ENCODE measurements at places on chromosomes 1 and 21. TPM values are rescaled to one million over a fixed set of nuclear protein-coding genes. Genes with fewer than 3 reads are reported as not detected.

- no peak for DNase-seq
Measured at GRCh38 chr1:59318271-59318860, 21.5 kb downstream of the FGGY start.

GRCh38 chr1:27127419-27127818 is 27.5 kb downstream of the SLC9A1 start:
- DNase-seq = no peak

GRCh38 chr1:67767103-67767782 is 66.0 kb downstream of the GNG12 start:
- no peak for DNase-seq

DNA sequence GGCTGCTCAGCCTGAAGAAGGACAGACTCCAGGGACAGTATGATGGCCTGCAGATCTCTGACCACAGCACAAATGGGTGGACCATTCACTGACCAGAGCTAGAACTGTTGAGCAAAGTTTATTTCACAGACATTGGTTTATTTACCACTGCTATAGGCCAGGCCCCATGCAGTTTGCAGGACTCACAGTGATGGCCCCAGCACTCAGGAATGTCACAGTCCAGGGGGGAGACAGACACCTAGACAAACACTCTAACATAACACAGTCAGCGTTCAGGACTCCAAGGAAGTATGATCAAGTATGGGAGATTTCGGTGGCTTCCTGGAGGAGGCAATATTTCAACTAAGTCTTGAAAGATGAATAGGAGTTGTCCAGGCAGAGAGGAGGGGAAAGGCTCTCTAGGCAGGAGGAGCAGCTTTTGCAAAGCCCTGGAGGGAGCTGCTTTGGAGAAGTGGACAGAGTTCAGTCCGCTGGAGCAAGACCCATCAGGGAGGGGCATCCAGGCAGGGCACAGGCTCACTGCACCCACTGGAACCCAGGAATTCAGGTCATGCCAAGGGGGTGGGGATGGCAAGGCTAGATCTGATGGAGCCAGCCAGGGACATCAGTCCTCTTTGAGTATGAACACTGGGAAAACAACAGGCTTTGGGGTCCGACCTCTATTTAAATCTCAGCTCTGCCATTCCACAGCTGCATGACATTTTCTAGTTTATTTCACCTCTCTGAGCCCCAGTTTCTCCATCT is 454.3 kb downstream of the MATN1 start:
- no peak for DNase-seq

GPR37L1 gene
- polyA plus RNA-seq = 0.08 TPM

- DNase-seq = no peak
Measured at GRCh38 chr1:175935566-175936115, 192.2 kb upstream of the TNR start.

PADI1 gene
- 0.47 TPM for polyA plus RNA-seq

DNA sequence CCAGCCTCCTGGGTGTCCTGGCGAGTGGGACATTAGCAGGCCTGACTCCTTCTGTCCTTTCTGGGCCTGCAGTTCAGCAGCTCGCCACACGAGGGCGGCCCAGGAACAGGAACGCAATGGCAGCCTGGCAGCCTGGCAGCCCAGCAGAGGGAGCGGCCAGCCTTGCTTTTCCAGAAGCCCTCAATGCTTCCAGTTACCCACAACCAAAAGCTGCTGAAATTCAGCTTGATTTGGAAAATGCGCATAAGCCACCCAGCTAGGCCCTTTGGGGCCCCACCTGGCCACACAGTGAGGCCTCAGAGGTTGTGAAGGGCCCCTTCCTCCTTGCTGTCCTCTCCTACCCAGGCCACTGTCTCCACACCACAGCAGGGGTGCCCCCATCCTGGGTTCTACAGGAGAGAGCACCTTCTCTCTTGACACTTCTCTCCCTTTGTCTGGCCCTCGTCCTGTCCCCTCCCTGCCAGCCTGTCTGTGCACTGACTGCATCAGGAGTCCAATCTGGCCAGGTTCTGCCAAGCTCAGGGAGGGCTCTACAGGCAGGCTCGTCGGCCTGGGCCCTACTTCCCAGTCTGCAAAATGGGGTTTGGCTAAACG is 103.4 kb upstream of the VAMP3 start:
- no peak for DNase-seq

GRCh38 chr21:26952374-26953066 is 14.4 kb downstream of the ADAMTS5 start:
- no peak for DNase-seq

GRCh38 chr1:110674337-110675059 is at the start of gene KCNA3:
KCNA3 (minus strand) TSS chr1:110674940; CDS start chr1:110674809, 131 bp downstream.
- no peak for DNase-seq

DNA sequence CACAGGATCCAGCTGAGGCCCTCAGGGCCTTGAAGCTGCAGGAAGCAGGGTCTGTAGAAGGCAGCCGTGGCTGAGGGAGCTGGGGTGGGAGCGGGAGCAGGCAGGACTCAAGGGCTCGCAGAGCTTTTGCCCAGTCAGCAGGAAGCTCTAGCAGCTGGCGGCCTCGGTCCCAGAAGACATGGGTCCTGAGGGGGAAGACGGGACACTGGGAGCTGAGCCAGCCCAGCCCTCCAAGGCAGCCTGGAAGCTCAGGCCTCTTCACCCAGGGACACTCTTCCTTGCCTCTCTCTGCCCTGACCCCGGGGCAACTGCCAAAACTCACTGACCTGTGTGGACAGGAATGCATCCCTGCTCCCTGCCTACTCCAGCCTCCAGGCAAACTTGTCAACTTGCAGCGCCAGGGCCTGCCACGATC is 8.9 kb downstream of the ADGRB2 start:
- no peak for DNase-seq

DNA sequence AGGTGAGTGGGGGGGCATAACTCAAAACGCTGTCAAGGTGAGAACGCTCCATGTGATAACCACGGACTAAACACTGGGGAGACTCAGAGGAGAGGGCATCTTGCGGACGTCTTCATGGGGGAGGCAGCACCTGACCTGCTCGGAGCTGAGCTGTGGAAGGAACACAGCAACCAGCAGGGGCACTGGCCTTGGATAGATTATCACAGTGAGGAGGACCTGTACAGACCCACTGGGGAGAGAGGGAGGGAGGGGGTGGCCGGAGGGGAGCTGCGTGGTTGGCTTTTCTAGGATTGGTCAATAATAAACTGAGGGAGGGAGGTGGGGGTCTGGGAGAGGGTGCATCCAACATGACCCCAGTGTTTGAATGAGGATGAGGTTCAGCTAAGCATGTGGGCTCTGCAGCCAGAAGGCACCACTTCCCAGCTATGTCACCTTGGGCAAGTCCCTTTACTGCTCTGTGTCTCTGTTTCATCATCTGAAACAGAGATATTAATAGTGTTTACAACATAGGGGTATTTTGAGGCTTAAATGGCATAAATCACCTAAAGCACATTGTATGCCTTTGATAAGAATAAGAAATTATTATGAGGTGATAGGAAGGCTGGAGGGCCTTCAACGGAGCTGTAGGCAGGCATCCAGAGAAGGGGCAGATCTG is 123.3 kb downstream of the GRIK3 start:
- DNase-seq = no peak

GRCh38 chr1:221699978-221700519 is 41.8 kb downstream of the DUSP10 start:
- no peak for DNase-seq

DNA sequence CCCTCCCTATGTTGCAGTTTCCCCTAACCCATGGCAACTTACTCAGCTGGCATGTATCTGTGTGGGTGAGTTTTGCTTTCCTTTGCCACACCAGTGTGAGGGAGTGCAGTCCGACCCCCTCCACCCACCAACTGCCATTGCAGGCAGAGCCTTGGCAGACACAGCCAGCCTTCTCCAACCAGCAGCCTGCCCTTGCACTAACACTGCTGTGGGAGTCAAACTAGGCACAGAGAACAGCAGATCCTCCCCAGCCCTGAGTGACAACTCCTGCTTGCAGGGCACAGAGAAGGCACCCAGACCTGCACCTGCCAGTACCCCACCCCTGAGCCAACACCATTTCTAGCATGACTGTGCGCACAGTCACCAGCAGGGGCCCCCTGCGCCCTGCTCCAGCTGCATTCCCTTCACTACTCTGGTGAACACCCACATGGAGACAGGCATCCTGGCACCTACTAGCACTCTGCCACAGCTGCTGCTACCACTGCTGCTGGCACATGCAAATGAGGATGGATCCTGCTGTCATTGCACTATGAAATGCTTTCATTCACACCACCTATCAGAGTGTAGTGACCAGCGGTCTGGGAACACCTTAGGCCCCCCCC is 98.4 kb downstream of the MAGI3 start:
- no peak for DNase-seq

Measured in forelimb muscle (tissue), 1 donor.